ENCODE measurements at places on chromosomes 5 and 9. TPM values are rescaled to one million over a fixed set of nuclear protein-coding genes. Genes with fewer than 3 reads are reported as not detected.
A peak's percentile ranks its signal among the peaks of the same experiment; 100 is the strongest.

GRCh38 chr5:95808686-95809413 lies 13.7 kb downstream of the GLRX start:
- peak; percentile 19 for DNase-seq

DNA sequence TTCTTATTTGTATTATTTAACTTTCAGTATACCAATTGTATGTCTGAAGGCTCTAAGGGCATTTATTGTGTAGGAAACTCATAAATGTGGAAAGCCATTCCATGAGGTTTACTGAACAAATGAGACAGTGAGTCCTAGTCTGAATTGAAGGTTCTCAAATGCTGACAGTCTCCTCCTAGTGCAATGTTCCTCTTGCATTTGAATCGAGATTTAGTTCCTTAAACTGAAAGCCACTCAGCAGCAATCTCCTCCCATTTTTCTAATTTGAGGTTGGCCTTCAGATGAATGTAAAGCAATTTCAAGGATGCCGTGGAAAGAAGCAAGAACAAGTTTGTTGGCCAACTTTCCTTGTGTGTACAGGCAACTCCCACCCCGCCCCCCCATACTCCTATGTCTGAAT lies 493.2 kb upstream of the KLF4 start:
- no peak for DNase-seq

DNA sequence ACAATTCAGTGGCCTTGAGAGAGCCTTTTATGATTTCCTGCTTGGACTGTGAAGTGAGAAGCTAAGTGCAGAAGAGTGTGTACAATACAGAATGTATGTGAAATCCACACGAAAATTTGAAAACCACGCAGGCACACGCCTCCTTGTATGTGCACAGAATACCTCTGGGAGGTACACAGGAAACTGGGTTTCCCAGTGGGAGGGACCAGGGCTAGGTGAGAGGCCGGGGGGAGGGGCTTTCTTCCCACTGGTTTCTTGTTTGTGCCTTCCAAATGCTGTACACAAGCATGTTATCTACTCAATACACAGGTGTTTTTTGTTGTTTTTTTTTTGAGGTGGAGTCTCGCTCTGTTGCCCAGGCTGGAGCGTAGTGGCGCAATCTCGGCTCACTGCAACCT lies 16.1 kb downstream of the C9orf50 start:
- no peak for DNase-seq

DNA sequence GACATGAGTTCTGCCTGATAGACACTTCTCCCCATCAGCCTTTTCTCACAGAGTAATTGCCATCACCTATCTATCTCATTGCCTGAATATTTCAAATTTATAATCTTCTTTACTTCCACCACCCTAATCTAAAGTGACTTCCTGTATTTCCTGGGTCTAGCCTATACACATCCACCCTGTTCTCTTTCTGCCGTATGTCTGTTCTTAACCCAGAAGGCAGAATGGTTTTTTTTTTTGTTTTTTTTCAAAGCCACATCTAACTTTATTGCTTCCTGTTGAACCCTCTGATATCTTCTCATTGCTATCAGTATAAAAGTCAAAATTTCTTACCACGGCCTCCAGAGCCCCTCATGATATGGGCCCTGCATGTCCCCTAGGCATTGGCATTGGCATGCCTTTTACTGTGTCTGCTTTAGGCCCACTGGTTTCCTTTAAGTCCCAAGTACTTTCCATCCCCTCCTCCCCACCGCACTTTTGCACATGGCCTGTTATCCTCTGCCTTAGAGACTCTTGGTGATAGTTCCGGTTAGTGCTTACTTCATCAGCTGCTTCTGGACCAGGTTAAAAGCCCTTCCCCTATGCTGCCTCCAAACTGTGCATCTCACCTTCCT lies 159.9 kb downstream of the MAN2A1 start:
- DNase-seq: no peak

The NDST1 gene
- total RNA-seq: 132 TPM

GRCh38 chr5:10678244-10678643 lies 82.8 kb downstream of the DAP start:
- DNase-seq: no peak

GRCh38 chr5:10789726-10790125 lies 28.7 kb upstream of the DAP start:
- no peak for DNase-seq

- no peak for DNase-seq
Observed at GRCh38 chr5:73189871-73190376, 16.9 kb downstream of the TMEM174 start.

The BRINP1 gene
- total RNA-seq: 4.3 TPM

The C9orf50 gene
- not detected for total RNA-seq

DNA sequence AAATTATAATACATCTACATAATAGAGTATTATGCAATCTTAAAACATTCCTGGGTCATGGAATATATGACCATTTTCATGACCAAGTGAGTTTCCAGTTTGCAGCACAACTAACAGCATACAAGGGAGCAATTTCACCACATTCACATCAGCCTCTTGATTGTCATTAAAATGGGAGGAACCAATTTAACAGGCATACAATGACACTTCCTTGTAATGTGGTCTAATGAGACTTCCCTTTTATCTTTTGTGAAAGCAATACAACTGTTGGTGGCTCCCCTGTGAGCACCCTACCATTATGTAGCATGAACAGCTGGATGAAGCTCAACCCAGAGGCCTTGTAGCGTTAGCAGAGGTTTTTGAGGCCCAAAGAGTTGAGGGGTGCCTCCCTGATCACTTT lies 13.6 kb upstream of the TMOD1 start:
- DNase-seq: no peak

The SIMC1 gene
- 2.2 TPM for total RNA-seq

The CDKN2B-AS1 gene
- total RNA-seq: 1.7 TPM

- no peak for DNase-seq
Observed at GRCh38 chr9:20436476-20437195, 185.7 kb downstream of the MLLT3 start.

DNA sequence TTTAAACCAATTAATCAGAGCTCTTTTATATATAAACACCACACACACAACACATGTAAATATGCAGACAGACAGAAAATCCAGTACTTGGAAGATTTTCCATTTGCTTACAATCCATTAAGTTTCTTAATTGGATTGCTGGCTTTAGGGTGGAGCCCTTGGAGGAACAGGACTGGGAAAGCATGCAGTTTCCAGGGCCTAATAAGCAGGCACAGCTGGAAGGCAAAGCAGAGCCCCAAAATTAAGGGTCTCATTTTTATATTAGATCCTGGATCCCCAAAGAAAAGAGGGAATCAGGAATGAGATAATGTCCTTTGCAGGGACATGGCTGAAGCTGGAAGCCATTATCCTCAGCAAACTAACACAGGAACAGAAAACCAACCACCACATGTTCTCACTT lies 13.1 kb upstream of the SMC2 start:
- no peak for DNase-seq

The LURAP1L gene
- 6.7 TPM for total RNA-seq

The BTNL9 gene
- total RNA-seq: 0.75 TPM

The ZFP37 gene
- 0.88 TPM for total RNA-seq

DNA sequence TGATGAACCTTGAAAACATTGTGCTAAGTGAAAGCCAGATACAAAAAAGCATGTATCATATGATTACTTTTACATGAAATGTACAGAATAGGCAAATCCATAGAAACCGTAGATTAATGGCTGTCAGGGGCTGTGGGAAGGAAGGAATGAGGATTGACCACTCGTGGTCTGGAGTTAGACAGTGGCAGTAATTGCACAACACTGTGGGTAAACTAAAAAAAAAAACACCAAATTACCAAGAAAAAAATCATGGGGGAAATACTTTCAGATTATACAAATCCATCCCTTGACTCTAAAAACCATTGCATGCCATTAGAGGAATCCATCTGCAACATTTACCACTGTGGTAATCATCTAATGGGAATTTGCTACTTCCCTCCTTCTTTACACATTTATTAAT lies 140.0 kb downstream of the SIL1 start:
- no peak for DNase-seq

GRCh38 chr5:160743027-160743426 lies 109.0 kb downstream of the ATP10B start:
- no peak for DNase-seq

DNA sequence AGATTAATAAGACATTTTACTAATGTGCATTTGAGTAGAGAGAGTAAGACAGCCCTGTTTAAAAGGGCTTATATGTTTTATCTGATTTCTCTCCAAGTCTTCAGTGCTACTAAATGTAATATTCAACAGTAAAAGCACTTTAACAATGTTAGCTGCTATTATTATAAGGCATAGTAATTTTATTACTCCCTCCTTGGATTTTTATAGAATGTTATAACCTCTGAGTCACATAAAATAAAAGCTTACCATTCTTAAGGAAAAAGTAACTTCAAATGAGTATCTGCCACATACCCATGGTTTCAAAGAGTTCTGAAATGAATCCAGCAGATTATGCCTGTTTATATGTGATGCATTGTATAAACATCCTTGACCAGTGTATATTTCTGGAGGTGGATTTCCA lies 19.0 kb downstream of the SPDL1 start:
- DNase-seq: no peak

DNA sequence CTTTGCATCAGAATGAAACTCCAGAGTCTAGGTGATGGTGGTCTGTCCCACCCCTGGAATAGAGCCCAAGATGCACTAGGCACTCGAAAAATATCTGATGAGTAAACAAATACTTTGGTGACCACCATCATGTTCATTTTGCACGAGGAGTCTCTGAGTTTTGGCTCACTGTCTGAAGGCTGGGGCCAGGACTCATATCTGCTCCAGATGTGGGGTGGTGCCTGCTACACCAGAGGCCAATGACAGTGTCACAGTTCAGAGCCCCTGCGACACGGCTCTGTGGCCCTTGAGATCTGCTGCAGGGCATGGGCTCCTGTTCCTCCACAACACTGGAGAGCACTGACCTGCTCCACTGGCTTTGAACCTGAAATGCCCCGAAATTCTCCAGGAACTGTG lies 164.6 kb downstream of the ROR2 start:
- DNase-seq: no peak

- no peak for DNase-seq
Observed at GRCh38 chr9:79604149-79604548, 32.4 kb downstream of the TLE4 start.

The IFNK gene
- total RNA-seq: not detected

The LRRC70 gene
- total RNA-seq: 1.7 TPM

GRCh38 chr5:123814801-123815470 lies 303.0 kb downstream of the CSNK1G3 start:
- DNase-seq: no peak

DNA sequence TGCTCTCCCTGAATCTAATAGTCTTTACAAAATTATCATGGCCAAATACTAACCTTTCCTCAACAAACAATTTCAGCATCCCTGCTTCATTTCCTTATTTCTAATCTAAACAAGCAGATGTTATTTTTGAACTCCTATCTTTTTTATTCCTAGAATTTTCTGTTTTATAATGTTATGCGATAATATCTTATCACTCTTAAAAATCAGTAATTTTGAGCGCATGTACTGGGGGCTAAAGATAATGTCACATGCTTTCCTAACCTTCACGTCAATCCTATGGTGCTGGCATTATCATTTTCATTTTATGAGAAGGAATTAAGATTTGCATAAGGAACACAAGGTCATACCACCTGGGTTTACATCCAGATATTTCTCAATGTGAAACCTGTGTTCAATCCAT lies 648.0 kb downstream of the BRINP1 start:
- no peak for DNase-seq

DNA sequence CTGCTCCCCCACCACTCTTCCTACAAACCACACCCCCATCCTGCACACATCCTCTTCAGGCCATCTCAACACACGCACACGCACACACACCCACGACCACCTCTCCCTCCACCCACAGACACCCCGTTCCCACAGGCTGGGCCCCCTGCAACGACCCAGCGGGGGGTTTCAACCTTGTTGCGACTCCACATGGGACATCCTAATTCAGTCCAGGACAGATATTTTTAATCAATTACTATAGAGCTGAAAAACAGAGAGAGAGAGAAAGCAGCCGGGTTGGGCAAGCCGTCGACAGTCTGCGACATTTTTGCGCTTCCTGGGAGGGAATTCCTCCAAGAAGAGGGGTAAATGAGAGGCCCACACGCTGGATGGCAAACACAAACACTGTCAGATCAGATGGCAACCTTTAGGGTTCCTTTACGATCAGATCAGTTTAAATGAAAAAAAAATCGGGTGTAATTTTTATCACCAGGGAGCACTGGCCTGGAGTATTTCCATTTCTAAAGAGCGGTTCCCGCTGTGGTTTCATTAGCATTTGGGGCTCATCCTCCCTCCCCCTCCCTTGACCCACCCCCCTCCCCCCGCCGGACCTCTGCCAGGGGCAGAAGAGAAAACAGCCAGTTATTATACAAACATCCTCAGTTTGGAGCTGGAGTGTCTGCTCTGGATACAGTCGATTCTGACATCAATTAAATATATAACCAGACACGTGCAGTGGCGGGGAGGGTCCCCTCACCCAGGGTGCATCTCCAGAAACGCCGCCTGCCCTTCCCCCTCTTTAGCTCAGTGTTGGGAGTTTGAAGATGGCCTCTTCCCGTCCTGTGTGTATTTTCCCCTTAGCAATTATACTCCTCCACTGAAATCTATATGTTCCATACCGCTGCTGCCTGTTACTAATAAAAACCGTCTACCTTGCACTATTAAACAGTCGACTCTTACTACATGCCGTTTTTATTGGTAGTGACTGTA lies 2.3 kb upstream of the IRX2 start:
- DNase-seq: no peak

- DNase-seq: no peak
Observed at GRCh38 chr5:149651686-149652085, 70.4 kb downstream of the ARHGEF37 start.
